Right hindlimb (tissue), 1 donor: ENCODE measurements at places on chromosomes 11 and 22.

DNA sequence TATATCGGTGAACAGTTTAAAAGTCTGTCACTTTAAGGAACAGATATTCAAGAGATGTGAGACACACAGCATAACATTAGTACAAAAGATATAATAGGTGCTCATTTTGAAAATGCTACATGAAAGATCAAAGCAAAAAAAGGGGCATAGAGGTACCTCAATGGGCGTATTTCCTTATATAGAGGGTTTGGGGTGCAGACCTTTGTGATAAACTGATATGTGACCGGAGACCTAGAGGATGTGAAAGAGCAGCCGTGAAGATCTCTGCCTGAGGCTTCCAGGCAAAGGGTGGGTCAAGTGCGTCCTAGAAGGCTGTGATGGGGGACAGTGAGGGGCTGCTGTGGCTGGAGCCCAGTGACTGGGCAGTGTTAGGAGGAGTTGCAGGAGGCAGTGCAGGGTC lies 551.4 kb downstream of the ETS1 start:
- DNase-seq = no peak

DNA sequence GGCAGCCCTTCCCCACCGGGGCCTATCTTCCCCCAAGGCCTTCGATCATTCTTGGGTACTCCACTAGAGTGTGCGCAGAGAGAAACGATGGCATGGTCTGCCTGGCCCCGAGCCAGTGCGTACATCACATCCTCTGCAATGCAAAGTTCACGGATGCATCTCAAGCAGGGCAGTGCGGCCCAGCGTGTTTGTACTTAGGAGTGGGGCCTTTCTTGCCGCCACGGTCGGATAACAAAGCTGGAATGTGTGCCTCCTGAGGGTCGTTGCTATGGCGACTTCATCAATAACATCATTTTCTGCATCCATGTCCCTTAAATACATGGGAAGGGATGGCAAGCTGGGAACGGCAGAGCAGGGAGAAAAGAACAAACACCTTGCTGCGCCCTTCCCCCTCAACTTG lies 73.9 kb downstream of the SCUBE1 start:
- no peak for DNase-seq

DNA sequence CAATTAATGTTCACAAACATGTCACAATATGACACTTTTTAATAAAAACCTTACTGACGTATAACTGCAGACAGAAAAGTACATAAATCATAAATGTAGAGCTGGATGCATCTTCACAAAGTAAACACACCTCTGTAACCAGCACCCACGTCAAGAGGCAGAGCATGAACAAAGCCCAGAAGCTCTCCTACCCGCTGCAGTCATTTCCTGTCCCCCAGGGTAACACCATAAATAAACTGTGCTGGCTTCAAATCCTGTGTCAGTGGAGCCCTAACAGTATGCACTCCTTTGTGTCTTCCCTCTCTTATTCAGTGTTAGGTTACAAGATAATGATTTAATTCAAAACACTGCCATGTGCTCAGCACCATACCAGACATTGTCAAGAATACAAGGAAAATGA lies 5.7 kb downstream of the SYT13 start:
- DNase-seq = no peak

GRCh38 chr22:42641801-42642413 lies 1.5 kb upstream of the ATP5MGL start:
- DNase-seq = no peak

DNA sequence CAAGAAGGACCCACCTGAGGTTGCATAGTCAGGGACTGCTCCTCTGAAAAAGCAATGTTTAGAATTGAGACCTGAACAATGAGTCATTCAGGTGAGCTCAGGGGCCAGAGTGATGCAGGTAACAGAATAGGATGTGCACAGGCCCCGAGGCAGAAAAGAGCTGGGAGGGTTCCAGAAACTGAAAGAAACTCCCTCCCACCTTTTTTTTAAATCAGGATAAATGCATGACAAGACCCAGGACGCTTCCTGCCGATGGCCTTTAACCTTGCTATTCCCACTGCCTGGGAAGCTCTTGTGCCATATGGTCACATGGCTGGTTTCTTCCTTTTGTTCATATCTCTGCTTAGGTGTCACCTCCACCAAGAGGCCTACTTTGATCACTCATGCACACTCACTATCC lies 214.2 kb upstream of the ZBED5 start:
- DNase-seq = no peak

DNA sequence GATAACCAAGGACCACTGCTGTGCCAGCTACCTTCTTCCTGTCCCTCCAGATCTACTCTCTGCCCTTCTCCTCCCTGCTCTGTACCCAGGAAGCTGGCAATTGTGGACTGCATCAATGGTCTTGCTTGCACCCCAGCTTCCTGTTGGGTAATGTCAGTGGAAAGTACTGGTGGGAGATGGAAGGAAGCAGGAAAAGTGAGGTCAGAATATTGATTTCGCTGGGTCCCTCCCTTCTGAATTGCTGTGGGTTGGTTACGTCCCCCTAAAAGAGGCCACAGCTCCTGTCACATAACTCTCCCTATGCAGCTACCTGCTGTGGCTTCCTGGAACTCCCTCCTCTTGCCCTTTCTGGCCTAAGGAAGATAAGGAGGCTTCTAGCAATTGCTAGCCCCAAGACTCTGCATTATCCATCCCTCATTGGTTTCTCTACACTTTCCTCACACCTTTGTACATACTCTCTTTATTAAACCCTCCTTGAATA lies 81.2 kb downstream of the RASSF10 start:
- DNase-seq = no peak

GRCh38 chr22:37145180-37146050 lies 4.3 kb downstream of the IL2RB start:
- no peak for DNase-seq

GRCh38 chr11:73410627-73411026 lies 34.4 kb downstream of the RELT start:
- no peak for DNase-seq
